ENCODE measurements at places on chromosomes 12 and 14.

DNA sequence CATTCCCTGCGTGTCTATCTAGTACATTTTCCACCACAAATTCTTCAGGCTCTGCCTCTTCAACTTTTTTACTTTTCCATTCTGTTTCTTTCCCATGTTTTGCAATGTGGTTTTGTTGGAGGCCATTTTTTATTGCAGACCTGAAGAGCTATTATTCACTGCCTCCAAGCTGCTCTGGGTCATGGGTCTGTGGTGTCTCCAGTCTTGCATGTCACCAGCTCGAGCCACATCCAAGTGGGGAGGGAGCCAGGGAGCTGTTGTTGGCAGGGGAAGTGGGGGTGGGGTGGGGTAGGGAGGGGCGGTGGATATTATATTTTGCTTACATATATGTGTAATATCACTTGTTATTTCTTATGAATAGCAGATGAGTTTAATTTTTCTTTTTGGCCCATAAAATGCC is 69.1 kb downstream of the VEZT start:
- no peak for DNase-seq

DNA sequence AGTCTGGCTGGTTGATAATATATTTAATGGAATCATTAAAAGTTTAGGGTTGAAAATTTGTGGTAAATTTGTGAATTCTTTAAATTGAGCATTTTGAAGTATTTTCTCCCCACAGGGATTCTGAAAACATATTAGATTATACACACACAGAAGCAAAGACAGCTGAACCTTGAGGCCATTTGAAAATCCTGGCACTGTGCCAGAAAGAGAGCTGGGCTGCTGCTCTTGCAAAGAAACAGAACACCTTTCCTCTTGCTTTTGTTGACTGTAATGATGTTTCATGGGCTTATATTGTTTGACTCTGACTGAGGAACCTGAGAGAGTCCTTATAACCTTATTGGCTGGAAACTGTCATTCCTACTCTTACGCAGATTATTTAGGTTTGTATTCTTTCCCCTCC is 4.8 kb downstream of the RNF34 start:
- no peak for DNase-seq

DNA sequence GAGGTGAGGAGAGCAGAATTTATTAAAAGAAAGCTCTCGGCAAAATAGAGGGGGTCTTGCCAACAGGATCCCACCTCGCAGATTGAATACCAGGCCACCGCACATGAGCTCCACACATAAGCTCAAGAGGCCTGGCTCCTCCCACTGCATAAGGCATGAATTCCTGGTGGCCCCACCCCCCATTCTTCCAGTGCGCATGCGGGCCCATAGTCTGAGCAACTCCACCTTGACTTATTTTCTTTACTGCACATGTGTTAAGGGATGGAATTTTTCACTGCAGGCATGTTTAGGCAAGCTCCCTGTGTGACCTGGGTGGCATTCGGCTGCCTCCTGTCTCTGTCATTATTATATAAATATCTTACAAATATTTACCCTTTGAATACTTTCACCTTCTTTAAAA is 412.5 kb downstream of the RMST start:
- no peak for DNase-seq

DNA sequence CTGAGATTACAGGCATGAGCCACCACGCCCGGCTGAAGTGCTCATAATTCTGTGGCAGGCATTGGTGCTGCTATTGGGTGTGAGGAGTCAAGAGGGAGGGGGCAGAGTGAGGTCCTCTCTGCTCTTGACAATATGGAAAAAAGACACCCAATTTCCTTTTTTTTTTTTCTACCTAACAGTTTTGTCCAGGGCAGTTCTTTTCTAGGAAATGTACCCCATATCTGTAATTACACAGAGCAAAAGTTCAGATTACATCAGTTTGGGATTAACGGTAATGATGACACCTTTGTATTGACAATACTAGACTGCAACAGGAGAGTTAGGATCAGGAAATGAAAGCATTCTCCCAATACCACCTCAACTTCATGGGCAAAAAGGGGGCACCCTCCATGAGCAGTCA is 36.3 kb downstream of the IGF1 start:
- no peak for DNase-seq

GRCh38 chr12:110039085-110039807 is 9.1 kb downstream of the C12orf76 start:
- DNase-seq, result no peak

DNA sequence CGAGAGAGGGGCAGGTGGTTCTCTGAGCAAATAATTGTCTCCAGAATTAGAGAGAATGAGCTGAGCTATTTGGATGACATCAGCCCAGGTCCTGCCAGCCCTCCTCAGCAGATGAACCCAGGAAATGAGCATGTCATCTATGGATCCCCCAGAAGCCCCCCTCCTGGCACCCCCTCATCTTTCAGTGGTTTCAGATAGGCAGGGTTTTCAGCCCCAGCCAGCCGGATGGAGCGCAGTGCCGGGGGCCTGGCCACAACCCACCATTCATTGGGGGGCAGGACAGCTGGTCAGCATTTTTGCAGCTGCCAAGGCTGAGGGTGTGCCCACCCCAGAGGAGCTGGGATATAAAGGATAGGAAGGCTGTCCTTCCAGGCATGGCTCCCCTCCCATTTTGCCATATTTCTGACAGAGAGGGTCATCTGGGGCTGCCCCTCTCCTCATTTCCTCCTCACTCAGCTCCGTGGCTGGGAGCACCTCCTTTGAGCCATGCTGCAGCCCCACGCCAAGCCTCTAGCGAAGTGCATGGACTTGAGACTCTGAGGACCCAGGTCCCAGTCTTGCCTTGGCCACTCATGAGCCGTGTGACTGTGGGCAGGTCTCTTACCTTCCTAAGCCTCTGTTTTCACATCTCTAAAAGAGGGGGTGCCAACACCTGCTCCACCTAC is 6.0 kb upstream of the KRT71 start:
- DNase-seq, result no peak

DNA sequence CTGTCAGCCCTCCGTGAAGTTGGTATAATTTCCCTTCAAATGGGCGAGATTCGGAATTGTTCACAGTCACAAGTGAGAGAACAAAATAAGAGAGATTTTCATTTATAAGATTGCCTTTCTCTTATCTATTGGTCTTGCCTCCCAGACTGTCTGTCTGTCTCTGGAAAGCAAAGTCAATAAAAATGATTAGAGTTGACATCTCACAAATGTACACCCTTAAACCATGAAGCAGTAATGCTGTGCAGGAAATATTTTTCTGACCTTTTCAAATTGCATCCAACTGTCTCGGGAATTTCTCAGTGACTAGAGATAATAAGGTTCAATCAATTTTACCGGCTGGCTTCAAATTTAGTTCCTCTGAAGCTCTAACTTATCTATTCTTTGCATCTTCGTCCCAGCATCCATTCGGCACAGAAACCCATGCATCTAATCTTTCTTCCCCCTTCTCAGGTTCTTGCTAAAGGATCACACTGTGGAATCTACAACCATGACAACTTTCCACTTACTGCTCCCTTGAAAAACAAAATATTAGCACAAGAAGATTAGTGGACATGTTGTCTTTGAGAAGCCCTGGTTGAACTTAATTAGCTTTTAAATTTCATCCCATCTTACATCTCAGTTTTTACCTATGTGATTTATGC is 93.1 kb downstream of the RMST start:
- no peak for DNase-seq

- no peak for DNase-seq
Measured at GRCh38 chr14:73784181-73784987, 67.2 kb upstream of the PTGR2 start.

GRCh38 chr12:102690253-102690652 is 209.9 kb upstream of the IGF1 start:
- no peak for DNase-seq

GRCh38 chr12:12720052-12720451 is 2.9 kb downstream of the CDKN1B start:
- no peak for DNase-seq

GRCh38 chr12:52495389-52495788 is 2.3 kb upstream of the KRT6A start:
- no peak for DNase-seq

DNA sequence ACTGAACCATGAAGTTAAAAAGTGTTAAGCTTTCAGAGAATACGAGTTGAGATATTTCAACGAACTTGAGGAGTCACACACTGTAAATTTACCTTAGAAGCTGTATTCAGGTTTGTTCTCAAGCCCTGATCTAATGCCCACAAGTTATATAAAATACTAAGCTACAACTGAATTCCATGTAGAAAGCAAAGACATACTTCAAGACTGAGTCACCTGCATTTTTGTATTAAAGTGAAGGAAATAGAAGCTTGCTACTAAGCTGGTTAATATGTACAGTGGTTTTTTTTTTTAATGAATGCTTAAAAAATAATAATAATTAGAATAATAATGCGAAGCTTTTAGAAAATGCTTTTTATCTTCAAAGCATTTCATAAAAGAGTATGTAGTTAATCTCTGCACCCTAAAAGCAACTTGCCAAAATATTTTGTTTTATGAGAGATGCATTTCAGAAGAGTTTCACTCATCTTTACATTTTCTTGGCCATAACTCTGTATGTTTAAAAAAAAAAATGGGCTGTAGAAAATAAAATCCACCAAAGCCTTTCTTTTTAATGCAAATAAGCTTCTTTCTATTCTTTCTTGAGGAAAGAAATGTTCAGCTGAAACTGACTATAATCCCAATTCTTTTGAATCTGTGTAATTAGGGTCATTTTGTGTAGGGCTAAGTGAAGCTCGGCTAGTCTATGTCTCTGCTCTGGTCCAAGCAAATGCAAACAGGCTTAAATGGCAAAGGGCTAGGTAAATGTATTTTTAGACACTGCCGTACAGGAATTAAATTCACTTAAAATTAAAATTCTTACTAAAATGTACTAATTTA is 1047.5 kb upstream of the FLRT2 start:
- no peak for DNase-seq

DNA sequence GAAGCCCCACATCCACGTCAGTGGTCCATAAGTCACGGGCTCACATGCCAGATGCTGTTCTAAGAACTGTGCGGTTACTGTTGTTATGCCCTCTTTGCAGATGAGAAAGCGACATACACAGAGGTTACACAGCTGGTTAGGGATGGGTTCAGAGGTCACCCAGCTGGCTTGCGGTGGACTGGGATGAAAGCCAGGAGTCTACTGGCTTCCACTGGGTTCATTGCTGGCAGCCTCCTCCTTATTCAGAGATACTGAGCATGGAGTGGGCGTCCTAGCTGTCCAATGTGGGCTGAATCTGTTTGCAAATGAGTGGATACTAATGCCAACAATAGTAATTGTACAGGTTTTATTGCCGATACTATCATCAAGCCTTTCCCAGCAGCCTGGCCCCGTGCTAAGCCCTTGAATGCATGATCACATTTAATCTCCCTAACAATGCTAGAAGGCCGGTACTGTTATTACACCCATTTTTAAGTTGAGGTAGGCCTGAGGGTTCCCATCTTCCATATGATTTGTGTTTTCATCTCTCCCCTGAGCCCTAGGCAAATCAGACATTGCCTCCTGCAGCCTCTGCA is 129.1 kb downstream of the PLXNC1 start:
- no peak for DNase-seq

DNA sequence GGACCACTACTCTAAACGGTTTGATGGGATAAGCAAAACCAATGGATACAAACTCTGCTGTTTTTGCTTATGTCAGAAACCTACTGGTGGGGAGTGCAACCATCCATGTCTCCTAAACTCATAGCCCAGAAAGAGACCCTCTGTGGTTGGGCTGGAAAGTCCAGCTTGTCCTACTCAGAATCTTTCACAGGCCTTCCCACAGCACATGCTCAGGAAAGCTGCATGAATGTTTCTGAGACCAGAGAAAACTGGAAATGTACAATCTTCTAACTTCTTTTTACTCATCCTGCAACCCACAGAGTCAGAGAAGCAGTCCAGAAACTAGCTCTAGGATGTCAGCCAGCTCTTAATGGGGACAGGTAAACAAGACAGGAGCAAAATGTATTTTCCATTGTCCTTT is 73.3 kb downstream of the ANO2 start:
- no peak for DNase-seq

DNA sequence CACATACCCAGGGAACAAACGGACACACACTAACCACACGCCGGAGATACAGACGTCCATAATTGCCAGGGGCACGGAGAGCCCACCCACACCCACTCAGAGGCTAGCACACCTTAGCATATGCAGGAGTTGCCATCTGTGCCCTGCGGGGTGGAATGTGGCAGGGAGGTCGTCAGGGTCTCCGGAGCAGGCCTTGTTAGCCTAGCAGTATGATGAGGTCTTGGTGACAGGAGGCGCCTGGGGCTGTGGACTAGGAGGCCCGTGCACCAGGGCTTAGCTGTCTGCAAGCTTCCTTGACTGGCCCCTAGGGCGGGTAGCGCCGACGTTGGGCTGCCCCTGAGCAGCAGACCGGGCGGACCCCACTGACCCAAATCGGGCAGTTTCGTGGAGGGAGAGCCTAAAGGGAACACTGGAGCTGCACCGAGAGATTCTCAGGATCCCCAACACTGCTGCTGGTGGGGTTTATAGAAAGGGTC is 10.0 kb downstream of the STAC3 start:
- no peak for DNase-seq

DNA sequence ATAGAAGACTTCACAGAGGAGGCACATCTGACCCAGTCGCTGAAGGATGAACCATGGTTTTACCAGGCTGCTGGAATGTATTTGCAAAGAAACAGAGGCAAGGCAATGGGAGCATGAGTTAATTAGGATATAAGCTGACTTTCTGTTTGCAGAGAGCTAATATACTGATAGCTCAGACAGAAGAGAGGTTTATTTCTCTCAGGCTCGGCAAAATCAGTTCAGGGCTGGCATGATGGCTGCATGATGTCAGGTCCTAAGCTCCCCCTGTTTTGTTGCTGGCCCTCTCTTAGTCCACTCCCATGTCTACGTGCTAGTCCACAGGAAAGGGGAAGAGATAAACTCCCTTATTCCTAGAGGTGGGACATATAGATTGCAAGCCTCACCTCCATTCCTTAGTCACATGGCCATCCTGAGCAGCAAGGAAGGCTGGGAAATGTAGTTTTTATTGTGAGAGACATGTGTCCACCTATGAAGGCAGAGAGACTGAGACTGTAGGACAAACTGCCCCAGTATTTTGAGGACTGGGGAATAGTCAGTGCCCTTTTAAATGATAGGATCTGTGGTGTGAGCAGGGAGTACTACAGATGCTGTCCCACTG is 224.5 kb downstream of the VRK1 start:
- DNase-seq, result no peak

DNA sequence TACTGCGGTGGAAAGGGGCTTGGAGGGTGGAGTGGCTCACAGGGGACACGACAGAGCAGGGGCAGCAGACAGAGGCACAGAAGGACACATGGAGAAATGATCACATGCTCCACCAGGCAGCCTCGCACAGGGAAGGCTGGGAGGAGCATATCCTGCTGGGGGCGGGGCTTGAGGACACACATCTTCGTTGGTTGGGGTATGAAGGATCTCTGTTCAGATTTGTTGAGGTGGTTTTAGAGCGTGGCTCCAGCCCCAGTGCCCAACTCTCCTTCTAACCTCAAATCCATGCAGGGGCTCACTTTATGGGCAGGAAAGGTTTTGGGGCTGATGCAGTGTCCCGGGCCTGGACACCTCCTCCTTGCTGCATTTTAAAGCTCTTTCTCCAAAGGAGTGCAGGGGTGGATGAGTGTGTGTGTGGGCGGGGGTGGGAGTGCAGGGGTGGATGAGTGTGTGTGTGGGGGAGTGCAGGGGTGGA is 733 bp upstream of the P3H3 start:
- DNase-seq, result peak; percentile 21

Data from CD4-positive, alpha-beta T cell treated with Interferon alpha-2 for 1 hour (primary cell).